Stimulated activated CD8-positive, alpha-beta memory T cell treated with anti-CD3 and anti-CD28 coated beads, Interleukin-7, amount 100 ng/mL, for 4 hours (primary cell): ENCODE measurements at places on chromosomes 2 and 18.

GRCh38 chr2:198144660-198145059 is 340.3 kb downstream of the PLCL1 start:
- DNase-seq: no peak

- DNase-seq: no peak
These were observed 192.4 kb downstream of the L3MBTL4 start for GRCh38 chr18:6222271-6222670.

DNA sequence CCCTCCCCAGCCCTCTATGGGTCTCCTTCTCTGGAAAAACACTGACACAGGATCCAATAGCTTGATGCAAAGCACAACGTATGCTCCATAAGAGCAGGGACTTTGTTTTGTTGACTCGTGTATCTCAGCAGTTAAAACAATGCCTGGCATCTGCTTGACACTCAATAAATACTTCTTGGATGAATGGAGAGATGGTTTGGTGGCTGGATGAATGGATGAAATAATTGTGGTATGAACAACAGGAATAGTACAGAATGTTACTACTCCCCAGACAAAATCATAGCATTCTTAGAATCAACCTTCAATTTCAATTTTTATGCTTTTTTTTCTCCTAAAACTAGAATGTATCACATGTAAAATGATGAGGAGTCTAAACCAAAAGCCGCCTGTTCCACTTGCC is 57.4 kb downstream of the KCNE4 start:
- DNase-seq: no peak

DNA sequence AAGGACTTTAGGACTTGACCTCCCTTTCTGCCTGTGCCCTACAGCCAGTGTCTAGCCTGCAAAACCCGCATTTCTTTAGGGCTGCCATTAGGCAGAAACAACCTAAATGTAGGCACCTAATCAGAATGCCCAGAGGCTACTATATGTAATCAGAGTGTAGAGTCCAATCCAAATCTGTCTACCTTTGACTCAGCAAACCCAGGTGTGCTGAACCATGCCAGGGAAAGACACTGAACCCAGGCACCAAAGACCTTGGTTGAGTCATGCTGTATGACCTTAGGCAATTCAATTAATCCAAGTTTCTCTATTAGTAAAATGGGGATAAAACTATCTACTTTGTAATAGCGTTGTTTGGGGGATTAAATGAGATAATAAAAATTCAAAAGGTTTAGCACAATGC is 20.7 kb downstream of the CAPN14 start:
- DNase-seq: no peak

GRCh38 chr2:179253226-179253625 is 11.4 kb downstream of the SESTD1 start:
- DNase-seq: no peak

DNA sequence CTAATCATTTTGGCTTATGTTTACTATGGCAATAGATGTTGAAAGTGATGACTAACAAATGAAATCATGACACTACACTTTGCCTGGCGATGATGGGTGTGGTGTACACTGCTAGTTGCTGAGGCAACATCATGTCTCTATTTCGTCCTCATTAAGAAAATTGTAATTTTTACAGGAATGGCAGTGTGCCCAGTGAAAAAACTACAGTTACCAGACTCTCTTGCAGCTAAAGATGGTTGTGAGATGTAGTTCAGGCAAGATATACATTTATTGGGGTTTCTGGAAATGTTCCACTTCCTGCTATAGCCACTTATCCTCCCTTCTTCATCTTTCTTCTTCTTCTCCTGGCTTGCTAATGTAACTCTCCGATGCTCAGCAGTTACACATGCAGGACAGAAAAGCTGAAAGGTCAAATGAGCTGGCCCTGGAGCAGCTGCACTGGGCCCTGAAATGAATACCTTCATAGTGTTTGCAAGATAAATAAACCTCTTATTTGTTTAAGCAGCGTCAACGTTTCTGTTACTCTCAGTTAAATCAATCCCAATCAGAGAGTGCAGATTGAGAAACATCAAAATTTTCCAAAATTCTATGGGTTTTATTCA is 46.0 kb downstream of the SOCS6 start:
- DNase-seq: no peak

DNA sequence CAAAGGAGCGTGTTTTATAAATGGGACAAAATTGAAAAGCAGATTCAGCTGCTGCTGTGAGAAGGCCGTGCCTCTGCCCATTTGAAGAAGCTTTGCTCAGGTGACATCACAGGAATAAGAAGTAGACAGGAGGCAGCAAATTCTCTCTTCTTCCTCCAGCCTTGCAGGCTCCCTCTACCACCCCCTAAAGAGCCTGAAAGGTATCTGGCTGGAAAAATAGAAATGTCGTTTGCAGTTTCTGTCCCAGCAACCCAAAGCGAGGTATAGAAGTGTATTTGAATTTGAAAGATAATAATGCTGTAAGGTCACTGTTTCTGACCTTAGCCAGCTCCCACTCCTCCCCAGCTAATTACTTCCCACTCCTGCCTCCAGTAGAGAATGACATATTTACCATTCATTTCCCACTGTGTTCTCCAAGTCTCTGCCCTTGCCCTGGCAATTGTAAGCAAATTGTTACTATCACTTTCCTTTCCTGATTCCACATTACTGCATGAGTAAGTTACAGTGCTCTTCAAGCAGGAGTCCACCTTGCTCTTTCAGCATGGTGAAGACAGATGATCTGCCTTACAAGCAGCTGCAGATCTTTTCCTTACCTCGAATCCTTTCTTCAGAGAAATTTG is 56.8 kb upstream of the RASGRP3 start:
- DNase-seq: no peak

DNA sequence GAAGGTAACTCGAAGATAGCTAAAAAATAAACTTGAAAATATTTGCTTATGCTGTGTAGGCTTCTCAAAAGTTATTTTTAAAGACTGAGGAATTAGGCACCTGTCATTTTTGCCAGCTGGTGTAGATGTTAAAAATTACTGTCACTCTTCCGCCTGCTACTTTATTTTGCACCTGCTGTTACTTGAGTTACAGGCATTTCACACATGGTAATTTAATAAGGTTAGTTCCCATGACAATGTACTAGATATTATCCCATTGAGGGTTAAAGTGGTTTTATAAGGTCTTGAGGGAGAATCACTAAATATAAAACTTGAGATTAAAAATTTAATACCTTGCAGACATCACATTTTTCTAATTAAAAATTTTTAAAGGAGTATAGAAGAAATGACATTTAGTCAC is 26.6 kb downstream of the MYL1 start:
- no peak for DNase-seq

GRCh38 chr2:145644820-145645302 is 1124.9 kb upstream of the ZEB2 start:
- no peak for DNase-seq

DNA sequence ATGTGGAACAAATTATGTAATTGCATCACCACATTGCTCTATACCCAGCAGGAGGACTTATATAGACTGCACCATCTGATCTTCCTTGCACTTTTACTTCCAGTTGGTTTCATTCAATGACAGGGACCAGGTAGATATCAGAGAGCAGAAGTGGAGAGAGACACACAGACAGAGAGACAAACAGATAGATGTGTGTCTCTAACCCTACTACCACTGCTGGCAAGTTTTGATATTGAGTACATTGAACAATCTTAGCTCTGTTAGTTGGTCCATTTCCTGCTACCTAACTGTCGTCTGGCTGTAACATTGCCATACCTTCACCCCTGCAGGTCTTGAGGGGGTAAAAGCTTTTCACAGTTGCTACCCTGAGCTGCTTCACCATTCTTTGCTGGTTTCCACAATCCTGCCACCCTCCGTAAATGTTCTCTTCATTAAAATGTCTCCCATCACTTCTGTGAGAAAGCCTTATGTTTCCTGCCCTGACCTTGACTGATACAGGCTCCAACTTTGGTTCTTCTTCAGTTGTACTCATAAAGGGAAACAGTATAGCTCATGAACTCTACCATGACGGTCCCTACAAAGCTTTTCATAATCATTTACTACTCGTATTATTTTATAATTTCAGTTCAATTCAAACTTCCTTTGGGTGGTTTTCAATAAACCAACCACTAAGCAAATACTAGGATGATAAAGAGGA is 62.3 kb upstream of the ITGA4 start:
- DNase-seq: no peak

- no peak for DNase-seq
These were observed 114.8 kb upstream of the SATB2 start for GRCh38 chr2:199572571-199572970.

GRCh38 chr2:232772531-232772930 is 3.8 kb downstream of the KCNJ13 start:
- DNase-seq: no peak

DNA sequence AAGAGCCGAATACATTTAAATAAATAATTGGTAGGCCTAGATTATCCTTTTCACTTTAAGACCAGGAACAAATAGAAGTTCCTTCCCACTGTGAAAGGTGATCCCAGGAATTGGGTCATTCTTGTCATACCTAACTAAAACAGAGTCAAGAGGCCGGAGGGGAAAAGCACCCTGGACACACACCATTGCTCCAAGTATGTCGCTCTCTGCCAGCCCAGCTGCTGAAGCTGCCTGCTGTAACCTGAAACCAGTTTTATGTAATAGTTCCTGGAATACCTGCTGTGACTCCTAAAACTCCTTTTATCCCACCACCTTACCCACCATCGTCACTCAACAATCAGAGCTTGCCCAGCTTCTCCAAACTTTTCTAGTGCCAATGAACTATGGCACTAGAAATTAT is 217.1 kb downstream of the PTPRM start:
- DNase-seq: no peak
